ENCODE measurements at places on chromosomes 16 and 17.

- no peak for DNase-seq
These were observed 424 bp downstream of the YBX2 start for GRCh38 chr17:7293816-7294613.

DNA sequence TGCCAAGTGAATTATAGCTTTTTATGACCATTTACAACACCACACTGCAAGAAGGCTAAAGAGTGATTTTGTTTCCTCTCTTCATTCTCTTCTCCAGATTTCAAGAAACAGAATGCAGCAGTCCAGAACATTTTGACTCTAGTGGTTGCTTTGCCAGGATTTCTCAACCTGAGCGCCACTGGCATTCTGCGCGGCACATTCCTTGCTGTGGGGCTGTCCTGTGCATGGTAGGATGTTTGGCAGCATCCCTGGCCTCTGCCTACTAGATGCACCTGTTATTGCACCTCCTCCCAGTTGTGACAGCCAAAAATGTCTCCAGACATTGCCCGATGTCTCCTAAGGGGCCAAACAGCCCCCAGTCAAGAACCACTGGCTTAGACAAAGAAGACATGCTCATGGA, 25.7 kb upstream of the SLC39A11 start:
- DNase-seq = no peak

GRCh38 chr17:45663772-45664171, 120.3 kb upstream of the CRHR1 start:
- DNase-seq = no peak

GRCh38 chr17:44966348-44967025, 1.6 kb downstream of the C1QL1 start:
- DNase-seq = no peak

- DNase-seq = peak; percentile 10
These were observed 404.1 kb downstream of the WWOX start for GRCh38 chr16:78503602-78504001.

- no peak for DNase-seq
These were observed 13.5 kb upstream of the C16orf95 start for GRCh38 chr16:87330646-87331045.

DNA sequence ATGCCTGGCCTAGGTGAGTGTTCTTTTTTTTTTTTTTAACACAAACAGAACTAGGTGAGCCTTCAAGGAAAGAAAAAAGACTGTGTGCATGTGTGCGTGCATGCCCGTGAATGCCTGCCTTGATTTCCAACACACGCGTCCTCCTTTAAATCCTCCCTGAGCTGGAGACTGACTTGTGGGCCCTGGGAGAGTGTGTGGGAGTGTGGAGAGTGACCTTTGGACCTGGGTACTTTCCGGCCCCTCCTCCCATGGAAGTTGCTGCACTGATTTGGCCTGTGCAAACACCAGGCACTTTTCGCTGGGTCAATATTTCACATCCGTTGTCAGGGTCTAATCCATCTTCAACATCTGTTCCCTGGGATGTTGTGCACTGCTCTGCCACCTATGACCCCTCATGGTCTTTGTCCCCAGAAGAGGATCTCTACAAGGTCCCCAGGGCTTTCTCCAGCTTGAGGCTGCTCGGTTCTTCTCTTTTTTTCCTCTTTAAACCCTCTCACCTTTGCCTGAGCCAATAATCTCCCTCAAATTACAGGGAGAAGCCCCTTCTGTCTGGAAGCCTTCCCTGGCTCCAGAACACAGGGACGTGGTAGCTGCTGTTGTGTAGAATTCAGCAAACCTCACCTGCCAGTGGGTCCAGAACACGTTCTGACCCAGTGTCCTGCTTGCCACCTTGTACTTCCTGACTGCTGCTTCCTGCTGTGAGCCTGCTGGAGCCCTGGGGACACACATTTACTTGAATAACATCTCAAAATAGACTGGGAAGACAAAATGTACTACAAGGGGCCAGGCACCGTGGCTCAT, 20.8 kb upstream of the ATP5MC1 start:
- DNase-seq = no peak

GRCh38 chr17:10120109-10120485, 78.3 kb downstream of the GAS7 start:
- DNase-seq = no peak

DNA sequence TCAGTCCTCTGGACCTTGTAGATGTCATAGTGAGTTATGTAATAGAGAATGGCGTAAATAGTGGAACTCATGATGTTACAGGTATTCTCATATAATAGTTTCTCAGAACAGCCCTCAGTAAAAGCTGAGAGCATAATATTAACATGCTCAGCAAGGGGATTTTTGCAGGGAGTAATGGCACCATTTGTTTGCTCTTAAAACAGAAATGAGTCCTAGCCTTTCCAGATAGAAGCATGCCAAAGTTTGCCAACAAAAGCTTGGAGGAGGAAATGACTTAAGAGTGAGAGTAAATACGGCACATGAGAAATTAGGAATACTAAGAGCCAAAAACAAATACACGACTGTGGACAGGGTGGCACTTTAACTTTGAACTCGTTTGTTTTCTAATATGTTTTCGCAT, 198.4 kb downstream of the ANKFN1 start:
- no peak for DNase-seq

- DNase-seq = no peak
These were observed 73.0 kb upstream of the DNAH17 start for GRCh38 chr17:78650093-78650715.
